Heart left ventricle (tissue), 16 donors: ENCODE measurements at places on chromosomes 4 and X. TPM values are rescaled to one million over a fixed set of nuclear protein-coding genes. Genes with fewer than 3 reads are reported as not detected.

SYP gene
- polyA plus RNA-seq: 1.3 TPM

CCDC149 gene
- 6.9 TPM for polyA plus RNA-seq

COMMD8 gene
- polyA plus RNA-seq: 27.9 TPM

PRSS12 gene
- 0.01 TPM for polyA plus RNA-seq

SMPX gene
- polyA plus RNA-seq: 515 TPM

ZNF827 gene
- polyA plus RNA-seq: 4.5 TPM

CXorf49 gene
- polyA plus RNA-seq: not detected

XK gene
- 2.6 TPM for polyA plus RNA-seq

GLRA3 gene
- not detected for polyA plus RNA-seq

DOK7 gene
- polyA plus RNA-seq: 89.5 TPM

RENBP gene
- 6.4 TPM for polyA plus RNA-seq

PASD1 gene
- polyA plus RNA-seq: not detected

BEND2 gene
- polyA plus RNA-seq: 0.11 TPM

NEIL3 gene
- not detected for polyA plus RNA-seq

SHISA3 gene
- 9.6 TPM for polyA plus RNA-seq

TNMD gene
- 0.15 TPM for polyA plus RNA-seq

RBPJ gene
- 27.7 TPM for polyA plus RNA-seq

FRAS1 gene
- polyA plus RNA-seq: 0.57 TPM

GC gene
- 0.11 TPM for polyA plus RNA-seq

ATOH1 gene
- not detected for polyA plus RNA-seq

KCND1 gene
- polyA plus RNA-seq: 0.19 TPM

ARMCX1 gene
- polyA plus RNA-seq: 26.2 TPM

ERVMER34-1 gene
- 3.1 TPM for polyA plus RNA-seq

MAGEB10 gene
- polyA plus RNA-seq: not detected
